Activated CD4-positive, alpha-beta T cell treated with anti-CD3 and anti-CD28 coated beads for 36 hours (primary cell): ENCODE measurements at places on chromosomes 13 and 19. TPM values are rescaled to one million over a fixed set of nuclear protein-coding genes. Genes with fewer than 3 reads are reported as not detected.

DNA sequence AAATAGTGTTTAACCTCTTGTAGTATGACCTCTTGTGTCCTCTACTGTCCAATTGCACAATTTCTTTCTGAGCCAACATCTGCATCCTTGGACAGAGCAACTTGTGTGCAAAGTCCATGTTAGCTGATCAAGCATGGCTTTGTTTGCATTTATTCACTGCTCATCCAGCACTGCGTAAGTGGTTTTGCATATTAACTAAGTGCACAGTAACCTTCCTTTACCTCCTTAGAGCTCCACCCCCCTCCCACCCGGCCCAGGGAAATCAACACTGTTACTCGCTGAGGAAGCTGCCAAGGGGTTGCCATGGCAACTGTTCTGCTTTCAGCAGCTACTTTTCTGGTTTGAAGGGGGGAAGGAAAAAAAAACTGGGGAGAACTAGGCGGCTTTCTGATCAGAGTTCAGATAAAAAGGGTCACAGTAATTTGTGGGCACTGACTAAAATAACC lies 153.5 kb upstream of the KLF12 start:
- H3K36me3 ChIP-seq, result no peaks in the 10 kb centered on the region
- no peaks in the 10 kb centered on the region for H3K27me3 ChIP-seq
- peak overlapping the region; percentile 68 for H3K27ac ChIP-seq
- peak; percentile 88 for DNase-seq
- peaks cover 60% of the 10 kb centered on the region for H3K4me1 ChIP-seq
- H3K4me3 ChIP-seq, result peak overlapping the region; percentile 64

DNA sequence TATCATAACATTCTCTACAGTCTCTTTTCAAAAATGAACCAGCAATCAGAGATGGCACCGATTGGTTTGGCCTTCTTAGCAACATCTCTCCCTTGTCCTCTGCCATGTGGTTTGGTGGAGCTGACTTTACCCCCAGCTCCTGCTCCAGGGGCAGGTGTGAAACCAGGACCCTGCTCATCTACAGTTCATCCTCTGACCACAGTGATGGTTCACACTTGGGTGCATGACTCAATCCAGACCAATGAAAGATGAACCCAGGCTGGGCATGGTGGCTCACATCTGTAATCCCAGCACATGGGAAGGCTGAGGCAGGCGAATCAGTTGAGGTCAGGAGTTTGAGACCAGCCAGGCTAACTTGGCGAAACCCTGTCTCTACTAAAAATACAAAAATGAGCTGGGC lies 33.6 kb upstream of the FFAR2 start:
- no peaks in the 10 kb centered on the region for H3K4me1 ChIP-seq
- H3K27me3 ChIP-seq, result peaks cover 23% of the 10 kb centered on the region
- DNase-seq, result no peak
- H3K4me3 ChIP-seq, result no peak overlapping the region

DNA sequence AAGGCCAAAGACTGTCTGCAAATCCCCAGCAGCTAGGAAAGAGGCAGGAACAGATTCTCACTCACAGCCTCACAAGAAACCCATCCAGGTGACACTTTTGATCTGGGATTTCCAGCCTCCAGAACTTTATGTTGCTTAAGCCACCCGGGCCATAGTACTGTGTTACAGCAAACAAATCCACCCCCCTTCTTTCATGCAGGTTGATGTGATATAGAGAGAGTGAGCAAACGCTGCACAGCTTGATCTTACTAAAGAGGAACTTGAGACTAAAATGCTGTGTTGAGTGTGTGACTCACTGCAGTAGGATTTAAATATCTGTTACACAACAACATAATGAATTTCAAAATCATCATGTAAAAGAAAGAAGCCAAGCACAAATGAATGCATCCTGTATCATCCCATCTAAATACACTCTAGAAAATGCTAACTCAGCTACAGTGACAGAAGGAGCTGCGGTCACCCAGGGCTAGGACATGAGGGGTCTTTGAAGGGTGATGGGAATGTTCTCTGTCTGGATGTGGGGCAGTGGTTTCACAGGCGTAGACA lies 32.2 kb downstream of the RCBTB2 start:
- H3K27ac ChIP-seq, result no peak overlapping the region
- peaks cover 51% of the 10 kb centered on the region for H3K4me1 ChIP-seq
- no peaks in the 10 kb centered on the region for H3K36me3 ChIP-seq
- no peak overlapping the region for H3K4me3 ChIP-seq

GRCh38 chr13:26186995-26187394 lies 35.1 kb downstream of the RNF6 start:
- peak overlapping the region; percentile 82 for H3K4me3 ChIP-seq
- peak overlapping the region; percentile 96 for H3K27ac ChIP-seq
- H3K27me3 ChIP-seq, result no peaks in the 10 kb centered on the region
- DNase-seq, result peak; percentile 32
- peaks cover 7% of the 10 kb centered on the region for H3K36me3 ChIP-seq

The STARD13 gene
- 0.35 TPM for total RNA-seq

The RASAL3 gene
- total RNA-seq, result 97.7 TPM
